ENCODE measurements at places on chromosomes 7 and 10.
A peak's percentile ranks its signal among the peaks of the same experiment; 100 is the strongest.

- no peak for DNase-seq
Measured at GRCh38 chr7:107173691-107174406, 5.0 kb downstream of the HBP1 start.

- no peak for DNase-seq
Measured at GRCh38 chr7:133753513-133753912, 373.6 kb upstream of the LRGUK start.

DNA sequence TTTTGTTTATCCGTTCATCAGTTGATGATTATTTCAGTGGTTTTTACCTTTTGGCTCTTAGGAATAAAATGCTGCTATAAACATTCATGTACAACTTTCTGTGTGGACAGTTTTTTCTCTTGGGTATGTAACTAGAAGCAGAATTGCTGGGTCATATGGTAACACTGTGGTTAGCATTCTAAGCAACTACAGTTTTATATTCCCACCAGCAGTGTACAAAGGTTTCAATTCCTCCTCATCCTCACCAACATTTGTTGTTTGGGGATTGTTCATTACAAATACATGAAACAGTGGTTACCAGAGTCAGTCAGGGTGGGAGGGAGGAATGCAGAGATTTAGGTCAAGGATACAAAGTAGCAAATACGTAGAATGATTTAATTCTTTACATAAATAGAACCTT lies 97.0 kb downstream of the NPSR1 start:
- no peak for DNase-seq

GRCh38 chr7:98785929-98786571 lies 83.8 kb downstream of the TMEM130 start:
- no peak for DNase-seq

- no peak for DNase-seq
Measured at GRCh38 chr10:17406036-17406834, 48.2 kb downstream of the ST8SIA6 start.

DNA sequence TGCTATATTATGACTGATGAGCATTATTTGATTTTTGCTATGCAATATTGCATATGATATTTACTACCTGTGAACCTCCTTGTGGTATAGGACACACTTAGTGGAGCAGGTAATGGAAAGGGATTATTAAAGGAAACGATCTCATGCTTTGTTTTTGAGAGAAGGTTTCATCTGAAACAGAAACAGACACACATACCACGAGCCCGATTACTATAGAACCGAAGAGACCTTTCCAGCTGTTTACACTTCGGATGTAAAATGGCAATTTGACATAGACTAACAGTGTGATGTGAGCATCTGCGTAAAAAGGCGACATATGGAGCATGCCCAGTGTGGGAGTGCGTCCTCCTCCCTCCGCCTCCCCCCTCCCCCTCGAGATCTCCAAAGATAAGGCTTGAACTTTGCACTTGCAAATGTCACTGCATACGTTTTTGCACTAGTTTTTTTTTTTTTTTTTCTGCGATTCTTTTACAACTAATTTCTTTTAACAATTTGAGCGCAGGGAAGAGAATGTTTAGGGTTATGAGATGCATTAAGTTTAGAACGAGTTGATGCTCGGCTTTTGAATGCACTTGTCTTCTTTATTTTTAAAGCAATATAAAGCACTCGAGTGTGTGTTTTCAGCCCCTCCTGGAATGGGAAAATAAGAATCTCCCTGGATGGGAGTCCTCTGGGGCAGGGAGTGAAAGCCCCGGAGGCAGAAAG lies 251.0 kb downstream of the NSUN6 start:
- no peak for DNase-seq

GRCh38 chr7:121901026-121901425 lies 28.1 kb downstream of the PTPRZ1 start:
- no peak for DNase-seq

GRCh38 chr7:89966067-89966664 lies 188.1 kb upstream of the STEAP1 start:
- no peak for DNase-seq

GRCh38 chr7:66735154-66735553 lies 5.4 kb upstream of the RABGEF1 start:
- DNase-seq, result no peak

- DNase-seq, result no peak
Measured at GRCh38 chr10:35875016-35875676, 233.1 kb upstream of the FZD8 start.

GRCh38 chr7:112965506-112965905 lies 121.1 kb downstream of the GPR85 start:
- no peak for DNase-seq

GRCh38 chr7:46195934-46196333 lies 274.9 kb upstream of the IGFBP3 start:
- no peak for DNase-seq

DNA sequence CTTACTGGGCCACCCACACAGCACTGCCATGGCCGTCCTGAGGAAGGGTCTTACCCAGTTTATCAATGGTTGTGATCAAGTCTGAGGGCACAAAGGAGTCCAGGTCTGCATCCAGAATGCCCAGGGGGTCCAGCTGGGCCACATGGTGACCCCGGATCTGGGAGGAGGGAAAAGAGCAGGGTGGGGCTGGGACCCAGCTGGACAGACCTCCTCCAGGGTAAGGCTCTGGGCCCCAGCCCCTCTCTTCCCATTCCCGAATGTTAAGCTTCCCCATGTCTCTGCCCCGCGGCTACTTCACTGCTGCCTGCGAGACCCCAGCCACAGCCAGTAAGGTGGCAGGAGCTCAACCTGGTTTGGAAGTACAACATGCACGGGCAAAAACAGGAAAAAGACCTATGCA lies 9.5 kb downstream of the OGDHL start:
- no peak for DNase-seq

DNA sequence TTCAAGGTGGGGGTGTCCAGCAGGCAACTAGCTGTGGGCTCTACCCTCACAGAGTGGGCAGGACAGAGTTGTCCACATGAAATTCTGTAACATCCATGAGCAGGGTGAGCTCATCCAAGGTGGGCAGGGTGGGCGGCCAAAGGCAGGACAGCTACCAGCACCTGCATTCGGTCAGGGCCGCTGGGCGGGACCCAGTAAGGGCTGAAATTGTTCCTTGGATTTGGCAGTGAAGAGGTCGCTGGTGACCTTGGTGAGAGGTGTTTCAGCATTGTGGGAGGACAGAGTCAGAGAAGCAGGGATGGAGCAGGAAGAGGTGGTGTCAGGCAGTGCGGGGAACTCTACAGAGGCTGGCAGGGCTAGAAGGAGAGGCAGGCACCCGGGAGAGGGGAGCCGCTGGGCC lies 23.9 kb downstream of the ADCYAP1R1 start:
- no peak for DNase-seq

DNA sequence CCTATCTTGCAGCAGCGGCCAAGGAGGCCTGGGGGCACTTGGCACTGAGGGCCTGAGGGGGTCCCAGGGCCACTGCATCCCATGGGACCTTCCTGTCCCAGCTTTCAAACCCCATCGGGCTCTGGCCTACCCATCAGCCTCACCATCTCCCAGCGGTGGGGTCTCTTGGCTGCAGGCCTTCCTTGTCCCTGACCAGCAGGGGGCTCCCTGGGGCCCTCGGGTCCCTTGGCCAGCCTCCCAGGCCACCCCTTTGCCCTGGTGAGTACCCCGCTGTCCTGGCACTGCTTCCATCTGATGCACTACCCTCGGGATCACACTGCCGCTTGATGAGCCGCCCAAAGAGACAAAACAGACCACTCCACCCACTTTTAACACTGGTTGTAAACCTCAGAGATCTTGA lies 43.5 kb downstream of the YKT6 start:
- no peak for DNase-seq

DNA sequence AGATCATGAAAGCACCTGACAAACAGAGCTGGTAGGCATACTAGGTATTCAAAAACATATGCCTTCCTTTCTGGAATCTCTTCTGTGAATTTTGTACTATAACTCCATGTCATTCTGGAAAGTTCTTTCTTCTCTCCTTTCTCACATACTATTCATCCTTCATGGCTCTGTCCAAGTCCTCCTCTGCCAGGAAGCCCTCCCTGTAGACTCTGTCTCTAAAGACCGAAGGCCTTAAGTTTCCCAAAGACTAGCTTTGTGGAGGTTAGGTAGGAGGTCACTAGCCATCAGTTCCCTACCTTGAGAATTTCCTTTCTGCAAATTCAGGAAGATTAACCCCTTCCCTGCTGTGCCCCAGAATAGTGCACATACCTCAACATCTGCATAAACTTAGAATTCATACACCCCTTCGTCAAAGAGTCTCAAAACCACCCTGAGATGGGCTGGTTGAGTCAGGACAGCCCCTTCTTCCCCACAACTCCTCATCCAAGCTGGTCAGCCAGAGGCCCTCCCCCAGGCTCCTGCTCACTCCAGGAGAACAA lies 20.6 kb downstream of the SORBS1 start:
- DNase-seq, result no peak

GRCh38 chr7:133945497-133945896 lies 181.6 kb upstream of the LRGUK start:
- no peak for DNase-seq

DNA sequence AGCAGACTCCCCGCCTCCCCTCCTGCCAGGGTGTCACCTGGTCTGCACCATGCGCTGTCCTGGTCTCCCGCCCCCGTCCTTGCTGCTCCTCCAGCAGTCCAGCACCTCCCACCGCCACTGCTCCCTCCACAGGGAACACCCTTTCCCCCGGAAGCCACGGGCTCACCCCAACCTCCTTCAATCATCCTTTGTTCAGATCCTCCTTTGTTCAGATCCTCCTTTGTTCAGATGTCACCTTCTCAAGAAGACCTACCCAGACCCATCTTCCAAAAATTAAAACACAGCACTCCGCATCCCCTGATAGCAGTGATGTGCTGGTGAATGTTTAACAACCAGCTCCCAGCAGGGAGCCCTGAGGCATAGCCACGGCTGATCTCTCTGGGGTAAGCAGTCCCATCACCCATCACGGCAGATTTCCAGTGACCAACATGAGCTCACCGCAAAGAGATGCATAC lies 237.7 kb downstream of the USP6NL start:
- no peak for DNase-seq

GRCh38 chr7:102874166-102874829 lies 38.5 kb upstream of the LRRC17 start:
- peak; percentile 74 for DNase-seq

DNA sequence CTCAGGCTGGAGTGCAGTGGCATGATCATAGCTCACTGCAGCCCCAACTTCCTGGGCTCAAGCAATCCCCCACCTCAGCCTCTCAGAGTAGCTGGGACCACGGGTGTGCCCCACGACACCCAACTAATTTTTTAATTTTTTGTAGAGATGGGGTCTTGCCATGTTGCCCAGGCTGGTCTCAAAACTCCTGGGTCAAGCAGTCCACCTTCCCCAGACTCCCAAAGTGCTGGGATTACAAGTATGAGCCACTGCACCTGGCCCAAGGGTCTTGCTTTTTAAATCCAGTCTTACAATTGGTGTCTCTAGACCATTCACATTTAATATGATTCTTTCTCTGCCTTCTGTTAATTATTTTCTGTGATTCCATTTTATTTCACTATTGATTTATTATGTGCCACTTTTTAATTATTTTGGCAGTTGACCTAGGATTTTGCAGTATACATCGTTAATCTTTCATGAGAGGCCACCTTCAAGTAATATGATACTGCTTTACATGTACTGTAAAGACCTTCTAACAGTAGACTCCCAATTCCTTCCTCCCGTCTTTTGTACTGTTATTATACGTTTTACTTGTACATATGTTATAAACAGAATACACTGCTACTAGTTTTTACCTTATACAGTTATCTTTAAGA lies 18.7 kb downstream of the MMP21 start:
- no peak for DNase-seq

DNA sequence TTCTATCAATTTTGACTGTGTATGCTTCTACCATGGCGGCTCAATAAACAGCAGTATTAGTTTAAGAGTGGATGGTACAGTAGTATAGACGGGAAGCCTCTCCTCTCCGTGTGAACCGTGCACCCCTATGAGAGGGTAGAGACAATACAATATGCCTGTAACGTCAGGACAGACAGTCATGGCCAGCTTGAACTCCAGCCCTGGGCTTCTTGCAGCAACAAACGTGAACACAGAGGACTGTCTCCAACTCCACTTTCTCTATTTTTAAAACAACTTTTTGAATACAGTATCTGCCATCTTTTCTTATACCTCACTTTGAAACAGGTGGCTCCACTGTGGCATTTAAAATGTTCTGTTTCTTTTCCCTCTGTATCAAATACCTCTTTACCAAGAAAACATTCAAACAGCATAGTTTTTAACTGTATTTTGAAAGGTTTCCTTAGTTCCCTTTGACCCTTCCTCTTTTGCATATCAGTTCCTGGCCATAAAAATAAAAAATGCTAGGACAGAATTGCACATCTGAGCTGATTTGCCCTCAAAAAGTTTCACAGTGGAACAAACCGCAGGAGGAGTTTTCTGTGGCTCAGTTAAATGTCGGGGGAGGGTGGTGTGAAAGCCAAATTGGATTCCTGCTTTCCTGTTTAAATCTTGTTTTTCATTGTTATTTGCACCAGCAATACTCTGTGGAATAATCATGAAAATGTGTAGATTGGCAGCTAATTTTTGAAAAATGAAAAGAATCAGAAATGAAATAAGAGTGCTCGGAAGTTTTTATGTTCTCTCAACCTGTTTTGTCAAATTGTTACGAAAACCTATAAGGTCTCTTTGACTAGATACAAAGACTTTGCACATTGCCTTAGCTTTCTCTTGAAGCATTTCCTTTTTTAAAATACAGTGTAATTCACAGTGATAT lies 8.0 kb downstream of the IKZF1 start:
- no peak for DNase-seq

DNA sequence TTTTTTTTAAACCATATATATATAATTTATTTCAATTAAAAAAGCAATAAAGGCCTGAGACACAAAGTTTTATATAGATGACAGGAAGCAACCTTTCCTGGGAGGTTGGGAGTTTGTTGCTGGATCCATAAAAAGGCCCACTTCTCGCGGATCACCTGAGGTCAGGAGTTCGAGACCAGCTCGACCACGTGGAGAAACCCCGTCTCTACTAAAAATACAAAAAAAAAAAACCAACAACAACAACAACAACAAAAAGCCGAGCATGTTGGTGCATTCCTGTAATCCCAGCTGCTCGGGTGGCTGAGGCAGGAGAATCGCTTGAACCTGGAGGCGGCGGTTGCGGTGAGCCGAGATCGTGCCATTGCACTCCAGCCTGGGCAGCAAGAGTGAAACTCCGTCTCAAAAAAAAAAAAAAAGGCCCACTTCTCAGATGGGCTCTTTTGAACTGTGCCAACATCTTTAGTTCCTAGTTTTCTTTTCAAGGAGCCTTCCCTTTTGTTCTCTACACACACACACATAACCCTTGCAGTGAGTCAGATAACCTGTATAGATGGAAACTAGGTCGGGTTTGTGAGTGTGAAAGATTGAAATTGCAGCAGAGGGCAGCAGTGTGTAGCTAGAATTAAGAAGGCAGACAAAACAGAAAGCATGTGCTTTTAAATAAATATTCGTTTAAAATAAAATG lies 1.2 kb upstream of the SMNDC1 start:
- peak; percentile 85 for DNase-seq

DNA sequence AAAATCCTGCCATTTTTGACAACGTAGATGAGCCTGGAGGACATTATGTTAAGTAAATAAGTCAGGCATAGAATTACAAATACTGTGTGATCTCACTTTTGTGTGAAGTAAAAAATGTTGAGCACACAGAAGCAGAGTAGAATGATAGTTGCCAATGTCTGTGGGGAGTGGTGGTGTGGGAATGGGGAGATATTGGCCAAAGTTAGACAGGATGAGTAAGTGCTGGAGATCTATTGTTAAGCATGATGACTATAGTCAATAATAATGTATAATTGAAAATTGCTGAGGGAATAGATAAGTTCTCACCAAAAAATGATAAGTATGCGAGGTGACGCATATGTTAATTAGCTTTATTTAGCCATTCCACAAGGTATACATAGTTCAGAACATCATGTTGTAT lies 92.0 kb downstream of the GPR85 start:
- DNase-seq, result no peak

All from SW 1271 (cell line).